Endothelial cell (in vitro differentiated cells): ENCODE measurements at places on chromosomes 12 and 14. TPM values are rescaled to one million over a fixed set of nuclear protein-coding genes. Genes with fewer than 3 reads are reported as not detected.

DNA sequence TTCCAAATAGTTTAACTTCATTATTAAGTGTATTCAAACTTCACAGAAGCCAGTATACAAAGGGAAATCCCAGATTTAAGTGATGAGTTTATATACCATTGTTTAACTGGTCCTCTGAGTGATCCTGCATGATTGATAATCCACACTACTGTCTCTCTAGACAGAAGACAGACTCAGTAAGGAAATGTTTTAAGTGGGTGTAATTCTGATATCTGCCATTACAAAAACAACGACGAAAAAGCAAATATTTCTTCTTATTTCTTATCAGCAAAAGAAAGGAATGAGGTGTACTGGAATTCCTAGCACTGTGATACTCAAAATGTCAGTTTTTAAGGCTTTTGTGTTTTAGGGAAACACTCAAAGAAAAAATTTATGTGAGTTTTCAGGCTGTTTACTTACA, 127.5 kb downstream of the GPHN start:
- no peak for DNase-seq

- DNase-seq = peak; percentile 70
Observed at GRCh38 chr12:64826234-64826633, 1.8 kb downstream of the TBC1D30 start.

DNA sequence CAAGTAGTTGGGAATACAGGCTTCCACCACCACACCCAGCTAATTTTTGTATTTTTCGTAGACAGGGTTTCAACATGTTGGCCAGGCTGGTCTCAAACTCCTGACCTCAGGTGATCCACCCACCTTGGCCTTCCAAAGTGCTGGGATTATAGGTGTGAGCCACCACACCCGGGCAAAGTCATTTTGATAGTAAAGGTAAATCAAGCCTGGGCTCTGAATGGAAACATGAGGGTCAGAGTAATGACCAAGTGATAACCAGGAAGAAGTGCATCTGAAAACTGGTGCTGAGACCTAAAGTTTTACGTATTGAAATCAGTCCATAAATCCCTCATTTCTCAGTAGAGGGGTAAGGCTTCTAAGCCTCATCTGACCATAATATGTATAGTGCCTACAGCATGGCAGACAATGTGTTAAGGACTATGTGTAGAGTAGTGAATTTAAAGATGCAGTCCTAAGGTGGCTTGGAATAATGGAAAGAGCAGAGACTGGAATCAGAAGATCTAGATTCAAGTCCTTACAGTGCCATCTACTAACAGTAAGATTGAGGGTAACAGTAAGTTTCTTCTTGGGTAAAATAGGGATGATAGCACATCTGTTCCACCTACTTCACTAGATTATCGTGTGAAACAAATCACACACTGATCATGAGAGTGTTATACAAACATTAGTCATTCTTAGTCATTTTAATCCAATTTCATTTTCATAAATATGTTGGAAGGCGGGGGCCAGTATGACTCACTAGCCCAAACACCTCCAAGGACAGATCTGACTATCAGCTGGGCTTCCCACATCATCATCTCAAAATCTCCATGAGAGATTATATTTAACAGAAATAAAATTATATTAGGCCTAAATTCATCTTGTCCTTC, 11.2 kb downstream of the MAP4K5 start:
- DNase-seq = no peak

- DNase-seq = no peak
Observed at GRCh38 chr14:19902409-19902808, 18.0 kb upstream of the OR4K5 start.

The CLEC9A gene
- total RNA-seq = not detected

The NRIP2 gene
- total RNA-seq = 0.13 TPM

- no peak for DNase-seq
Observed at GRCh38 chr12:82650627-82651337, 35.9 kb upstream of the TMTC2 start.

DNA sequence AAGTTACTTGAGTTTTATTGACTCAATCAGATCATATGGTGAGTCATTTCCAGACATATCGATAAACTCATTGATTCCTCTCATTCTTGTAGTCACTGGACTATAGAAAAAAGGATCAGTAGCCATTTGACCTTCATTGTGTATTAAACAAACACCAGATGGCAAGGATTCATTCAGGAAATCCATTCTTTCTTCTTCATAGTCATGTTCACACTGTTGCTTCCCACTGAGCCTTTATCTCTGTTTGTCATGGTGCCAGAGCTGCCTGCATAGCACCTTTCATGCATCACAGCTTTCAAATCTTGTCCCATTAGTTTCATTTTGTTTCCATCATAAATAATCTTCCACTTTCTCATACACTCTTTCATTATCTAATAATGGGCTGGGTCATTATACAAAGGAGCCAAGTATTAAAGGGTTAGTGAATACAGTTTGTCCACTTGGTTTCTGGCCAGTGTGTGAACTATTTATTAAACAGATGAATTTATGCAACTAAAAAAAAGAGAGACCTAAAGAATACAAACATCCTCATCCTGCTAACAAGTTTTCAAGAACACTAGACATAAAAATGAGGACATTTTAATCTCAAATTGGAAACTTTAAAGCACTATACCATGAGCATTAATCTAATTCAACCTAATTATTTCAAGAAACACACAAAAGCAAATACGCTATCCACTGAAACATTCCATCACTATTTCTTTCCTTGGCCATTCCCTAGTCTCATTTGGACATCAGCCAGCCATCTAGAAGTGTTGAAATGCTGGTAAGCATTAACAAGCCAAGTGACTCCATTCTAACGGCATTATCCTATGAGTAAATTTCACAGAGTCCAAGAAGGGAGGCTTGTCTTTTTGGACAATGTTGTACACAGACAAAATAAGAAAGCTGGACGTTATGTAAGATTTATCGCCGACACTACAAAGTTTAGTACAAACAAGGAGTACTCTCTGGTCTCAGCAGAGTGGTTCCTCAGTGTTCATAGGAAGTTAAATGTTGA, 476.5 kb downstream of the FOXG1 start:
- no peak for DNase-seq
